Fibroblast of pulmonary artery (primary cell): ENCODE measurements at places on chromosomes 4 and X.

DNA sequence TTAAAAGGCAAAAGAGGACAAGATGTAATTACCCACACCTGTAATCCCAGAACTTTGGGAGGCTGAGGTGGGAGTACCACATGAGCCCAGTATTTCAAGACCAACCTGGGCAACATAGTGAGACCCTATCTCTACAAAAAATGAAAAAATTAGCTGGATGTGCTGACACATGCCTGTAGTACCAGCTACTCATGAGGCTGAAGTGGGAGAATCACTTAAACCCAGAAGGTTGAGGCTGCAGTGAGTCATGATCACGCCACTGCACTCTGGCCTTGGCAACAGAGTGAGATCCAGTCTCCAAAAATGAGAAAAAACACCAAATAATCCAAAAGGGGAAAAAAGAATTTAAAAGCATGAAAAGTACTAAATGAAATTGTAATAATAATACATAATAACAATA lies 30.8 kb downstream of the NR0B1 start:
- DNase-seq = peak; percentile 34

GRCh38 chrX:123274796-123275195 lies 90.7 kb downstream of the GRIA3 start:
- peak; percentile 2 for DNase-seq

GRCh38 chr4:168743601-168744000 lies 246.7 kb downstream of the PALLD start:
- DNase-seq = peak; percentile 46

- no peak for DNase-seq
Observed at GRCh38 chr4:105236916-105237311, 90.2 kb downstream of the TET2 start.

DNA sequence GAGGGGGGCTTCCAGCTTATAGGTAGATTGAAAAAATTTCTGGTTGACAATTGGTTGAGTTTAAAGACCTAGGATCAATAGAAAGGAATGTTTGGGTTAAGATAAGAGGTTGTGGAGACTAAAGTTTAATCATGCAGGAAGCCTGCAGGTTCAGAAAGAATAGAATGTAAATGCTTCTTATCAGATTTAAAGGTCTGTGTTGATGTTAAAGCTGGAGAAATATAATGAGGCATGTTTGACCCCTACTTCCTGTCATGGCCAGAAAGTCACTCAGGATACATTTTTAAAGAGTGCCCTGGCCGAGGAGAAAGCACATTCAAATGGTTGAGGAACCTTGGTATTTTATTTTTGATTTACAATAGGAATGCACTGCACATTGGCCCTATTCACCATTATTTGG lies 3.9 kb upstream of the RRAGB start:
- DNase-seq = no peak

DNA sequence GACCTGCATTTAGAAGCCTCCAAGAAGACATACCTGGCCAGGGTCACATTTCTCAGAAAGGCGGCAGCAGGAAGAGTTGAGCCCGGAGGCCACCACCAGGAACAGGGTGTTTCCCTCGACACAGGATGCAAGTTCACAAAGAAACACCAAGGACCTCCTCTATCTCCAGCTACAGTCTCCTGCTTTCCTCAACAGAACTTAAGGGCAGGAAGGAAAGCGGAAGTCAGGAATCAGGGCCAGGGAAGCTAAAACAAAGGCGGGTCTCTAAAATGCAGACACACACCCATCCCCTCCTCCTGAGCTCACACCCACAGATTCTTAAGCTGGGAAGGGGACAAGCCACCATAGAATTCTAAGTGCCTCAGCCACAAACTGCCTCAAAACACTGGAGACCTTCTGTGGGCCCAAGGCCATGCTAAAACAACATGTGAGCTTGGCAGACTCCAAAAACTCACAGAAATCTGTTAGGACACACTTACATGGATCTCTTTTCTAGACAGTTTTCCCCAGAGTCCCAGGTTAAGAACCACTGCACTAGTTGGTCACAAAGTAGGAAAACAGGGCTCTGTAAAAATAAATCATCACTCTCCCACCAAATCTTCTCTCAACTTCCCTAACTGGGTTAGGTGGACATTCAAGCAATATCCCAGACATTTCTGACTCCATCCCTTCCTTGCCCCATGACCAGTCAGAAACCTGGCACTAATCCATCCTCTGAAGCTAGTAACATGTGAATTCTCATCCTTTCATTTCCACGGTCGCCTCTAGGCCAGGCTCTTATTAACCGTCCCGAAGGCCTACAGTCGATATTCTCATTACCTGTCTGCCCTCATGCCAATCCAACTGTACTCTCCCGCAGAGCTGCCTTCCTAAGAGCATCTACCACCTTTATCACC lies 163.2 kb downstream of the APBB2 start:
- DNase-seq = no peak

DNA sequence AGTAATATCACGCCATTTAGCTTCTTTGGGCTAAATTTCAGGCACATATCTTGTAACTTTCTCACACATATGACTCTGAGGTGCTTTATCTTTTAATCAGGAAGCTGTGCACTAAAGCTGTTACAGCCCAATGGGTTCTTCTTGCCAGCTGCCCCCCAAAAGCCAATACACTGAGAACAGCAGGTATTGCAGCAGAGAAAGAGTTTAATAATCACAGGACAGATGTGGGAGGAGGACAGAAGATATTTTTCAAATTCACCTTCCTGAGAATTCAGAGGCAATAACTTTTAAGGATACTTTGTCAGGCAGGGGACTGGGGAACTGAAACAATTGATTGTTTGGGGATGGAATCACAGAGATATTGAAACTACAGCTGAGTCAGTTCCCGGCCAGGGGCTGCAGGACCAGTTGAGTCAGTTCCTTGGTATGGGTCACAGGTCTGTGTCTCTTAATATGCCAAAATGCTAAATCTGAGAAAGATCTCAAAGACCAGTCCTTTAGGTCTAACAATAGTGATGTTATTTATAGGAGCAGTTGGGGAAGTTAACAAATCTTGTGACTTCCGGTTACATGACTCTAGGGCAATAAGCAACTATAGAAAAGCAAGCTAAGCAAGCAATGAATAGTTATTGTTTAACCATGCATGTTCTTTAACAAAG lies 28.1 kb downstream of the DDIT4L start:
- no peak for DNase-seq

DNA sequence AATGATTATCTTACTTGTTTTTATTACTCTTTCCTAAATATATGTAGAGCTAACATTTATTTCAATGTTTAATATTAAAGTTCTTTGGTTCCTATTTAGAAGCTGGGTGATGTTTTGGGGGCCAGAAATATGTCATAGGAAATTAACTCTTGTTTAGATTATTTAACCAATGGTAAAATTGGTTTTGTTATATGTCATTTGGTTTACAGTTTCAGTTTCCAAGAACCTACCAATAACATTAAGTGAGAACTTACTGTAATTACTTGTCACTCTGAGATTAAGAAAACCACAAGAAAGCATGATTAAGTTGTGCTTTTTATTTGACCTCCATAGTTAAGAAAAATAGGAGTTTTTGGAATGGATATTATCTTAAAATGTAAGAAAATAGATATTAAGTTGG lies 121.2 kb downstream of the NDST3 start:
- DNase-seq = no peak

GRCh38 chr4:181896614-181897013 lies 346.6 kb upstream of the TENM3 start:
- DNase-seq = peak; percentile 4

- no peak for DNase-seq
Observed at GRCh38 chr4:65698631-65699030, 28.3 kb upstream of the EPHA5 start.

DNA sequence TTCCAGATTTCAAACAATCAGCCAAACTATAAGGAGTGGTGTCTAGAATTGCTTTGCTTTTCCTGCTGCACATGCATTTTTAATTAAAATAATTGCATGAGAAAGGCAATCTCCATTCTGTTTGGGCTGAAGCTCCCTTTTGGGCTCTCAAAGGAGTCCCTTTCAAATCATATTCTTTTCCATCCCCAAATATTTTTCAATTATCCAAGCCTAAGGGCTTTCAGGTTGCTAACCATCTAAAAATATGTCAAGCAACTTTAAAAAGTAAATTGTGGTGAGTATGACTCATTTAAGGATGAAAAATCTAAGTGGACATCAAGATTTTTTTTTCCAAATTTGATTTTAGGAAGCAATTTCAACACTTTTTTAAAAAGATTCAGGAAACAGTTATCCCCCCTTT lies 28.4 kb downstream of the PIR start:
- no peak for DNase-seq

DNA sequence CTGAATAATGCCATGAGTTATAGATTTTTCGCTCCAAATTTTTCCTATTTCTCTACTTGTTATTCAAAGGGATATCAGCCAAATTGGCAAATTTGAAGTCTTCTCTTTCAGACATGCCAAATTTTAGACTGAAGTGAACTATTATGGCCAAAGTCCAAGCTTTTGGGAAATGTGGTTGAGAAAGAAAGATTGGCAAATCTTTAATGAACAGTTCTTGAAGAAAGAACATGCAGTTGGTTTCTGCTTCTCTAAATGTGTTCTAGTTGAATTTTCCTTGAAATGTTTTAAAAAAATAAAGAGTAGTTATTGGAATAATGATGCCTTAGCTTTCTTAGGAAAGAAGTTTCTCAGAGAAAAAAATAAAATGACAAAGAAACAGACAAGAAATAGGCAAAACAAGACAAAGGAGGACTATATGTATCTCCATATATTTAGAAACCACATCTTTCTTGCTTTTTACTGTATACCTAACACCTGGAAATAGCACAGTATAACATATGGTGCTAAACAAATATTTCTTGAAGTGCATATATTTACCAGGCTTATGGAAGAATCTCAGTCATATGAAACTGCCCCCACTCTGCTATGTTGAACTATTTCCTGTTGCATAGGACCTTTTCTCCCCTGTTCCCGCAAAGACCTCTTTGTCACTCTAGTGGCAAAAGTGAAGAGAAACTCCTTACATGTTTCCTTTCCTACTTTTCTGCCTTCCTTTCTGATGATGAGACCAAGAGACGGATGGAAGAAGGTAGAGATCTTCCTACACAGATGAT lies 250.0 kb downstream of the ARHGAP24 start:
- peak; percentile 60 for DNase-seq

- peak; percentile 80 for DNase-seq
Observed at GRCh38 chr4:100095729-100096595, 94.3 kb downstream of the DDIT4L start.

GRCh38 chr4:78068481-78068880 lies 11.4 kb downstream of the FRAS1 start:
- DNase-seq = no peak

DNA sequence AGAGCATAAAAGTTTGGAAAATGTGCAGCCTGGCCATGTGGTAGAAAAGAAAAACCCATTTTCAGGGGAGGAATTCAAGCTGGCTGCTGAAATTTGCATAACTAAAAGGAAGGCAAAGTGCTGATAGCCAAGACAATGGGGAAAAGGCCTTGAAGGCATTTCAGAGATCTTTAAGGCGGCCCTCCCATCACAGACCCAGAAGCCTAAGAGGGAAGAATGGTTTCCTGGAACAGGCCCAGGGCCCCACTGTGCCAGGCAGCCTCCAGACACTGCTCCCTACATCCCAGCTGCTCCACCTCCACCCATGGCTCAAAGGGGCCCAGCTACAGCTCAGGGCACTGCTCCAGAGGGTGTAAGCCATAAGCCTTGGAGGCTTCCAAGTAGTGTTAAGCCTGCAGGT lies 158.0 kb upstream of the PRDX4 start:
- DNase-seq = no peak

DNA sequence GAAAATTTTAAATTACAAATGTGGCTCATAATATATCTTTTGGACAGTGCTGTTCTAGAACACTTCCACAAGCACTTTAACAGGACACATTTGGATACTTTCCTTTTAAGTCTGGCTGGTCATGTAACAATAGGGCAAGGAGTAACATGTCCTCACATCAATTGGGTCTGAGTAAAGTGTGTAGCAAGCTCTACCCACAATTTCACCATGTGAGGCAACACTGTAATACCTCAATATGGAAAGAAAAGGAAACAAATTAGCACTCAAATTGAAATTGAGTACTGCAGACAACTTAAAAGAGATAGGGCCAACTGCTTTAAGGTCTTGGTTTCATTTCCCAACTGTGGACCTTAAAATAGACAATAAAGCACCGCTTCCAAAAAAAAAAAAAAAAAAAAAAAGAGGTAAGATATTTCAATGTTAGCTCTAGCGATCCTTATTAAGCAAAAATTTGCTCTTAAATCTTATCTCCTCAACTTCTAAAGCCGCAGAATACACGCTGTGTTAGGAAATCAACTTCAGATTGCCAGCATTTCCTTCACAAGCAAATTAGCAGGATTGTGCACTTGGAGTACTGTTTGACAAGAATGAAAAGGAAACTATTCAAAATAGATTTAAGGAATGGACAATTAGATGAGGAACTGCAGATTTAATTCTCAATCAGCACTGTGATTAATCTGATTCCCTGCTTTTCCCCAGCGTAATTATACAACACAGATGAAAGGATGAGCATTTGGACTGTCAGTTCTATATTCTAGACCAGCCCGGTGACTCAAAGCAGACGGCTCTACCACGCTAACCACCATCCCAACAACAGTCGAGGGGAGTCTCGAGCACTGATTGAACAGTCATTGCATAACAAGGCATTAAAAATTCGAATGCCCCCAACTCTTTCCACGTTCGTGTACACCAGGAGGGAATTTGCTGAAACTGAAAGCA lies 1.6 kb downstream of the CASK start:
- DNase-seq = peak; percentile 73

DNA sequence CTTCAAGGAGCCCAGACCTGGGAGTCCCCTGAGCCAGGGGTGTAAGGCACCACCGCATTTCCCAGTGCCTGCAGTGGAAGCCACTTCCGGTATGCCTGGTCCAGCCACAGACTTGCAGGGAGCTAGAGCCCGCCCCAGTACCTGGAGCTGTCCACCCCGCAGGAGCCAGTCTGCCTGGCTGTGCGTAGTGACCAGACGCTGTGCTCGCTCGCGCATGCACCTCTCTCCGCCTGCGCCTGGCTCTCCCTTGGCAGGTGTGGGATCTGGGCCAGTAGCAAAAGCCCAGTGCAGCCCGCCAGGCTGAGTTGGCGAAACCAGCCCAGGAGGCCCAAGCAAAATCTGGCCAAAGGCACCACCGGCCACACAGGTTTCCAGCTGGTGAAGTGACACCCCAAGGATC lies 973.7 kb upstream of the AGA start:
- DNase-seq = no peak
